ENCODE measurements at places on chromosomes 6 and 20.

- no peak for DNase-seq
Measured at GRCh38 chr20:50670126-50670862, 21.0 kb downstream of the RIPOR3 start.

DNA sequence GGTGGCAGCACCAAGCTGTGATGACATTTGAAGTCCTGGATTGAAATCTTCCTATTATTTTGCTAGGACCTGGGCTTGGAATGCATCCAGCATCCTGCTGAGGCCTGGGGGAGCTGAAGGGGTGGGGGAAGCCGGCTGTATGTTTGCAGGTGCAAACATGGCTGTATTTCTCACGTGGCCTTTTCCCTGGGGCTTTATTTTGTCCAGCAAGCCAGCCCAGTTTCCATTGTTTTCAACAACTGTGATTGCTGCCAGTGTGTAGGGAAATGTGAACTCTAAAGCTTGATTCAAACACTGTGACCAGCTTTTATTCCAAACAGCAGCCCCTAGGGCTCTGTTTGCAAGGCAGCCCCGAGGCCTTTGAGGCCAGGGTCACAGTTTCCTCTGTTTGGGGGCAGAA lies 683.0 kb downstream of the DHX35 start:
- DNase-seq: no peak

- DNase-seq: peak; percentile 10
Measured at GRCh38 chr6:30013291-30013922, 47.7 kb upstream of the POLR1H start.

GRCh38 chr20:20754714-20755113 lies 42.3 kb upstream of the RALGAPA2 start:
- DNase-seq: no peak

DNA sequence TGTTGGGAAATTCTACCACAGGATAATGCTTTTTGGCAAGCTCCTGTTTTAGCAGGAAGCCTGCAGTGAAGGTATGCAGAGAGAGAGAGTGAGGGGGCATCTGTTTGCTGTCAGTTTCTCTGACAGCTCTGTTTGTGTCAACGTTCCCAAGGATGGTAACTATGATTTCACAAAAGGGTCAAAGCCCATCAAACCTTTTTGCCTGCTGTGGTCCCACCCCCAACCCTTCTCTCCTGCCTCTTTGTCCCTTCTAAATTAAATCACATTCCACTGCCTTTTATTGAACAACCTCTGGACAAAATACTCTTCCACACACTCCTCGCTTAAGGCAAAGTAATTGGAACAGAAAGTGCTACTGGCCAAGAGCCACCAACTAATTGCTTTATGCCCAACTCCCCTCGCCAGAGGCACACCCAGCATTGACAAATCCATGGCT lies 128.3 kb downstream of the TSHZ2 start:
- no peak for DNase-seq

DNA sequence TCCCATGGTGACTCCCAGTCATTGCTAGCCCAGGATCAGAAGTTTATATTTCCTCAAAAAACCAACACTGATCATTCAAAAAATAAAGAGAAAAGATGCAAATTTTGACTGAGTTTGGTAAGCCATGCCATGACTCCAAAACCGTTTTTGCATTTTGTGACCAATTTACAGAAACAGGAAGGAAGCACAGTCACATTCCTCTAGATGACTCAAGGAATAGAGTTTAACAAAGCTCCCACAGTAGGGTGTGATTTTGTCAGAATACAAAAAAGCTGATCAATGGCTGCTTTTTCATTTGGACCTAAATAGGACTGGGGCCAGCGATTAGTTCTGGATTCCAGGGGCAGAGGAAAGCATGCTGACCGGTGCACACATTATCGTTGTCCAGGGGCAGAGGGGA lies 179.4 kb upstream of the AFDN start:
- no peak for DNase-seq

GRCh38 chr6:167046861-167047495 lies 47.8 kb downstream of the CEP43 start:
- no peak for DNase-seq

DNA sequence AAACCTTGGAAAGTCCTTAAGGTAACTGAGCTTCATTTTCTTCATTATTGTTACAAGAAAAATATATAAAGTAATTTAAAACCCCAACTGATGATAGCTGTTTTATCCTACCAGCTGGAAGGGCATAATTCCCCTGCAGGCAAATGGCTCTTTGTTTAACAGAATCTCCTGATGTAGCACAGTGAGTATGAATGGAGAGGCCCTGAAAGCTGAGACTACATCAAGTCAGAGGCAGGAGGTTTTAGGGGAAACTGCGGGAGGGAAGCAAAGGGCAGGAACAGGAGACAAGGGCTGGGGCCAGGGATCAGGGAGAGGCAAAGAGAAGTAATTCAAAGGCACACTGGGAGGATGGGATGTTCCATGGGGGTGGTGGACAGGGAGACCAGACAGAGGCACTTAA lies 119.0 kb upstream of the LRFN2 start:
- DNase-seq: no peak

GRCh38 chr20:62752181-62752670 lies 43.6 kb downstream of the NTSR1 start:
- no peak for DNase-seq

GRCh38 chr6:34745277-34746103 lies 11.8 kb upstream of the SNRPC start:
- no peak for DNase-seq

- DNase-seq: no peak
Measured at GRCh38 chr20:51428401-51429143, 113.9 kb downstream of the NFATC2 start.

DNA sequence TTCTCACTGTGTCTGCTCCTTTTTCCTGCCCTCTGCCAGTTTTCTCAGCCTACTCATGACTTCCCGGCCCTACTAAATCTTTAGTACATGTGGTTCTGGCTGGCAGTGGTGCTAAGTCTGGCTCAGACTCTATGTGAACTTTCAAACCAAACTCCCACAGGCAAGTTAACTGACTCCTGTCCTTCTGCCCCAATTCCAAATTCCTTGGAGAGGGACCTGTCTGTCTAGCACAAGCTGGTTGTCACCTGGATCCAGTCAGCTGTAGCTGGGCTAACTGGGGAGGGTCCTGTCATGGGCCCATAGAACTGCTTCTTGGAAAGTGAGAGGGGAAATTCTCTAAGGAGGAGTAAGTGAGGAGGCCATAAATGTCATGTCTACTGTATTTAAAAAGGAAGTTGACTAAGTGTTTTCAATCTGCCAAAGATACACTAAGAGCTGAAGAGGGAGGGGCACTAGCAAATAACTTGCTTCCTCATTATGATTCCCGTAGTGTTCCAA lies 240.1 kb downstream of the KCNQ5 start:
- no peak for DNase-seq

GRCh38 chr6:31836047-31836473 lies 8.5 kb downstream of the HSPA1B start:
- no peak for DNase-seq

DNA sequence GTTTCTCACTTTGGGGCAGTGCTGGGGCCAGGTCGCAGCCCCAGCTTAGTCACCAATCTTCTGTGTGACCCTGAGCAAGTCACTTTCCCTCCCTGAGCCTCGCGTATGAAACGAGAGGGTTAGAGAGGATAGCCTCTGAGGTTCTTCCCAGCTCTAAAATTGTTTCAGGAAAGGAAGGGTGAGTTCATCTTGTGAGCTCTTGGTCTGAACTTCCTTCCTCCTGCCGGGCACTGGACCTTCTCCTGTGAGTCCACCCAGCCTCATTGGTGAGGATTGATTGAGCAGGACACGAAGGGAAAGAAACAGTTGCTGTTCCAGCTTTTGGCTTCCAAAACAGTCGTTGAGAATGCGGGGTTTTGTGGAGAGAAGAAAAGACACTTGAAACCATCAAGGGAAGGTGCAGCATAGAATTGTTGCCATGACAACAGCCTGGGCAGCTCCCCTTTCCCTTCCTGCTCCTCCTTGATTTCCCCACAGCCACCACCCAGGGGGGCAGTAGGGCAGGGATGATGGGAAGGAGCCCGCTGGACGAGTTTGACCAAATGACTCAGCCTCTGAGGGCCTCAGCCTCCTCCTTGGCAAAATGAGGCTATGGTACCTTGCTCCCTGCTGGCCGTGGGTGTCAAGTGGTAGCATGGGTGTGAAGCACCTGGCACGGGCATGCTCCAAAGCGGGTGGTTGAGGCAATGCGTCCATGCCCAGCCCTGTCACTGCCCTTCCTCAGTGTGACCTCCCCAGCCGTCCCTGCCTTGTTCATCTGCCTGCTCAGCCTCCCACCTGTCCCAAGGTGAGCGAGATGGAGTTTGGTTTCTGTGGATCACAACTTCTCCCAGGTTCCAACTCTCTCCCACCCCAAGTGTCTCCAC lies 107.8 kb downstream of the CDC5L start:
- no peak for DNase-seq

- no peak for DNase-seq
Measured at GRCh38 chr6:13653296-13653695, 38.2 kb downstream of the NOL7 start.

- no peak for DNase-seq
Measured at GRCh38 chr20:57738053-57738452, 28.2 kb upstream of the PMEPA1 start.

GRCh38 chr6:41735427-41736185 lies at the start of gene TFEB:
Gene TFEB (minus strand): TSS chr6:41735608. CDS start chr6:41691213, 44,395 bp downstream.
- peak; percentile 82 for DNase-seq

Data from stimulated activated CD8-positive, alpha-beta memory T cell treated with anti-CD3 and anti-CD28 coated beads, Interleukin-7, amount 100 ng/mL, for 24 hours (primary cell).